ENCODE measurements at places on chromosomes 3 and 15. TPM values are rescaled to one million over a fixed set of nuclear protein-coding genes. Genes with fewer than 3 reads are reported as not detected.

Gene STT3B
- total RNA-seq: 41.4 TPM

Gene SERPINI2
- total RNA-seq: 1.3 TPM

Gene INSYN1
- total RNA-seq: 9.3 TPM

Gene ZNF80
- not detected for total RNA-seq

Gene GOLGA8N
- total RNA-seq: 2.0 TPM

Gene LSAMP
- total RNA-seq: 1.2 TPM

Gene P2RY12
- not detected for total RNA-seq

Gene ADAMTS9
- 38.7 TPM for total RNA-seq

Gene MUC4
- 83.4 TPM for total RNA-seq

Gene AGBL1
- total RNA-seq: not detected

Gene LRRIQ4
- not detected for total RNA-seq

Gene KCNAB1
- total RNA-seq: 0.14 TPM

Gene BNC1
- not detected for total RNA-seq

Gene JMJD7
- not detected for total RNA-seq

Gene CTXND1
- 0.58 TPM for total RNA-seq

Gene TTC21A
- 2.8 TPM for total RNA-seq

Gene GOLGA6D
- total RNA-seq: not detected

Gene UPK1B
- total RNA-seq: not detected

Gene KBTBD13
- total RNA-seq: not detected

Gene EIF4G1
- total RNA-seq: 572 TPM

Gene ALDH1L1
- 17.4 TPM for total RNA-seq
